ENCODE measurements at places on chromosomes 11 and 22. TPM values are rescaled to one million over a fixed set of nuclear protein-coding genes. Genes with fewer than 3 reads are reported as not detected.

The OR52I1 gene
- not detected for total RNA-seq

The SAAL1 gene
- total RNA-seq, result 11.5 TPM

The MS4A15 gene
- total RNA-seq, result not detected

The SPCS2 gene
- 147 TPM for total RNA-seq

The SMTNL1 gene
- not detected for total RNA-seq

The PRG3 gene
- not detected for total RNA-seq

The OR6X1 gene
- total RNA-seq, result not detected

The A4GALT gene
- 2.7 TPM for total RNA-seq

The C11orf87 gene
- not detected for total RNA-seq

The MACROD1 gene
- total RNA-seq, result 18.6 TPM

The SMC1B gene
- total RNA-seq, result not detected

The GAS2L1 gene
- total RNA-seq, result 16.6 TPM

The OR8D4 gene
- 0.64 TPM for total RNA-seq

The LSP1 gene
- total RNA-seq, result 23.0 TPM

The TCF20 gene
- 62.0 TPM for total RNA-seq

Measured in colonic mucosa (tissue), 4 donors.